ENCODE measurements at places on chromosomes 5 and 9. TPM values are rescaled to one million over a fixed set of nuclear protein-coding genes. Genes with fewer than 3 reads are reported as not detected.

DNA sequence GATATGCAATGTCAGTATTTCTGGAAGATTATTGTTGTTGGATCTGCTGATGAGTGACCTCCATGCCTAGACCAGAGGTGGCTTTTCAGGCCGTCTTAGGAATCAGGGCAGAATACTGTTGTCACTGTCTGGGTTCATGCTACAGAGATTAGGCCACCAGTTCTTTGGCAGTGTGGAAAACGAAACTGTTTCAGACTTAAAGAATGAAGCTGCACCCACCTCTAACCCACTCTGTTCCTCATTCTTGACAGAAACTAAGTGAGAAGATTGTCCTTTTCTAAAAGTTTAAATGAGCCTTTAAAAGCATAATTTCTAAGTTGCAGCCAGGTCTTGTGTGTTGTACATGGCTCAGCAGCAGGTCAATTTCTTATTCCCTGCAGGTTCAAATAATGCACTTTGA is 444.3 kb downstream of the ENC1 start:
- H3K36me3 ChIP-seq, result no peaks in the 10 kb centered on the region
- no peaks in the 10 kb centered on the region for H3K27me3 ChIP-seq
- no peak for DNase-seq
- peaks cover 19% of the 10 kb centered on the region for H3K4me1 ChIP-seq
- no peak overlapping the region for H3K27ac ChIP-seq

GRCh38 chr9:14542071-14542470 is 151.2 kb downstream of the ZDHHC21 start:
- H3K27ac ChIP-seq, result no peak overlapping the region
- no peak overlapping the region for H3K4me3 ChIP-seq
- H3K4me1 ChIP-seq, result no peaks in the 10 kb centered on the region
- H3K36me3 ChIP-seq, result no peaks in the 10 kb centered on the region

DNA sequence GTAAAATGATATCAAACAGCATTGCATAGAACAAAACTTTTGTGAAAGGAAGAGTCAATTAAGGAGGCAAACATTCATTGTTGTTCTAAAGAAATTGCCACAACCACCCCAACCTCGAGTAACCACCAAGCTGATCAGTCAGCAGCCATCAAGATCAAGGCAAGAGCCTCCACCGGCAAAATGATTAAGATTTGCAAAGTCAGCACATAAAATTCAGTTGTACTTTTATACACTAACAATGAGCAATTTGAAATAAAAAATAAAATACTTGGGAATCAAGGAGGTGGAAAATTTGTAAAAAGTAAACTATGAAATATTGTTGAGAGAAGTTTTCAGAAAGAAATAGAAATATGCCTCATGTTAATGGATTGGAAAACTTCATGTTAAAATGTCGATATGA is 1118.5 kb downstream of the PTPRD start:
- H3K4me1 ChIP-seq, result no peaks in the 10 kb centered on the region
- no peak for DNase-seq
- no peaks in the 10 kb centered on the region for H3K27me3 ChIP-seq
- no peaks in the 10 kb centered on the region for H3K36me3 ChIP-seq

GPR21 gene
- 0.66 TPM for total RNA-seq

NTNG2 gene
- total RNA-seq, result 0.58 TPM
